Motor neuron (in vitro differentiated cells): ENCODE measurements at places on chromosomes 2 and 18. TPM values are rescaled to one million over a fixed set of nuclear protein-coding genes. Genes with fewer than 3 reads are reported as not detected.

GRCh38 chr18:28723506-28723905, 546.6 kb upstream of the CDH2 start:
- no peak for ATAC-seq

DNA sequence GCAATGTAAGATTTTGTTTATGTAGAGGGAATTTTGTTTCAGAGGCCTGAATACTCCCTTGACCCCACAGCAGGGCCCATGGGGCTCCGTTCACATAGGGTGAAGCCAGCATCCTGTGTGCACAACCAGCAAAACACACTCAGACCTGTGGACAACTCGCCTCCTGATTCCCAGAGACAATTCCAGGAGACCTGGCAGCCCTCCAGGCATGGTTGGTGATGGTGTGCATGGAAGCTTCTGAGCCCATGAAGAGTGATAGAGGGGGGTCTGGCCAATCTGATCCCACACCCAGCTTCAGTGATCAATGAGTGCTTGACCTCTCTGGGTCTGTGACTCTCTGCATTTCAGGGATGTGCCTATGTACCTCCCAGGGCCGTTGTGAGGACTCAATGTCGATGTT, 91.0 kb upstream of the RAB6C start:
- ATAC-seq: no peak

Gene OR6B3
- total RNA-seq: 0.31 TPM in 1 of 2 replicates, not detected in the other

- ATAC-seq: no peak
Observed at GRCh38 chr2:219243291-219243761, 1.9 kb downstream of the GLB1L start.

Gene ACMSD
- total RNA-seq: 0.16 and 0.44 TPM in 2 replicates

GRCh38 chr2:96207774-96208142, 869 bp downstream of the STARD7 start:
- no peak for ATAC-seq

Gene IRS1
- total RNA-seq: 7.1 and 7.2 TPM in 2 replicates

DNA sequence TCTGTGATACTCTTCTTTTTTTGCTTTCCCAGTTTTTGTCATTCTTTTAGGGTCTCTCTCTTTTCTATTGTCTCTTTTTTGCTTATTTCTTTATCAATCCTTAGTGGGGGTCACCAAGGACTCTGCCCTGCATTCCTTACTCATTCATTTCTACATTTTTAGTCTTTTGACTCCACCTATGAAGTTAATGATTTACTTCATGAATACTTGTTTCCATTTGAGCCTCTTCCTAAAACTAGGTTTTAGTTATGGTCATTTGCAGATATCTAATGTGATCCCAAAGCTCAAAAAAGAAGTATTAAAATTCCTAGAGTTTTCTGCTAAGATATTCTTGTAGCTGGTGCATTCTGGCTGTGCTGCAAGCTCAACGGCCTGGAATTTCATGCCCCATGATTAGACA, 149.3 kb upstream of the AQP4 start:
- ATAC-seq: no peak

Gene BZW1
- total RNA-seq: 202 and 210 TPM in 2 replicates

DNA sequence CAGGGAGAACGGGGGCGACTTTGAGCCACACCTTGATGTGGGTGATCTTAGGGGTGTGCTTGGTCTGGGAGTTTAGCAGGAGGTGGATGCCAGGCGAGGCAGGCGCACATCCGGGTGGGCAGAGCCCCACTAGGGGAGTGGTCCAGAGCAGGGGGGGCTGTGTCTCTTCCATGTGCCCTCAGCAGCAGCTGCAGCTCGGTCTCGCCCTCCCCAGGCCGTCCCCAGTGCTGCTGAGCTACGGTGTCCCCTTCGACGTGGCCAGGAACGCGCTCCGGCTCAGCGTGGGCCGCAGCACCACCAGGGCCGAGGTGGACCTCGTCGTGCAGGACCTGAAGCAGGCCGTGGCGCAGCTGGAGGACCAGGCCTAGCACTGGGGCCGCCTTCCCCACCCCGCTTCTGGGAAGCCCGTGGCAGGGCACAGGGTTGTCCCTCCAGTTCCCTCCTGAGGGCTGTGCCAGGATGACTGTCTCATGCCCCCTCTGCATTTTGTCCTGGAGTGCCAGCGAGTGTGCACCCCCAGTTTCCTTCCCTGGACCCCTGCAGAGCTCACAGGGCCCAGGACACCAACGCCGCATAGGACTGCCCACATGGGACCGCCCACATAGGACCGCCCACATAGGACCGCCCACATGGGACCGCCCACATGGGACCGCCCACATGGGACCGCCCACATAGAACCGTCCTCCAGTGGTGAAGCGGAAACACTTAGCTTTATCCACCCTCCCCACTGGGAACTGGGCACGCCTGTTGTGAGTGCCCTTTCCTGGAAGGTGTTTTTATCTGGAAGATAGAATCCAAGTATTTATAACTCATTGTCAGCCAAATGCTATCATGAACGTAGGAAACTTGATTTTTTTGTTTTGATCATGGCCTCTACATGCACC, 1.9 kb upstream of the ESPNL start:
- ATAC-seq: peak; percentile 95

Gene ORMDL1
- 94.4 and 101 TPM in 2 replicates for total RNA-seq

DNA sequence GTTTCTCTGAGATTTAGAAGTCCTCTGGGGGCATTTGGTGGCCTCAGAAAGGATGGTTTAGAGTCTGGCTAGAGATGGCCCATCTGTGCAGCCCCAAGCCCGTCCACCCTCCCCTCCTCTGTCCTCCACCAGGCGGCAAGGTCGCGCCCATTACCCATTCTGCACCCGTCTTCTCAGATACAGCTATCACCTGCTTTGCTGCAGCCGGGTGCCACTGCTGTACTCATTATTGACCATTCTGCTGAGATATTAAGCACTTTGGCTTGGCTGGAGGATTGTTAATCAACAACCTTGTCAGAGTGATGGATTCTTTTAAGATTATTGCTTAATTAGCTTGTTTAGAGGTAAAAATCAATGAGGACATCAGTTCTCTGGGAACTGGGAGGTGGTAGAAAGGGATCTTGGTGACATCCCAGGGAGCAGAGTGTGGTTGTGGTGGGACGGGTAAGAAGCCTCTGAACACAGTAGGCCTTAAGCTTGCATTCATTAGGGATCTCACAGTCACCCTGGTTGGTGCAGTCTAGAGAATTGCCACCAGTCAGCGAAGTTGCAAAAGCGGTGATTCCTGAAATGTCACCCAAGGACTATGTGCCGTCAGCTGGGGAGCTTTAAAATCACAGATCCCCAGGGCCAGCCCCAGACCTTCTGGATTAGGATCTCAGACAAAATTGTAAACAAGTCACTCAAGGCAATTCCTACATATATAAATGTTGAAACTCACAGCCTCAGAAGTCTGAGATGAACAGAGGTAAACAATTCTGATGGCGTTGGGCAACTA, 90.9 kb downstream of the CAPN13 start:
- ATAC-seq: no peak

- ATAC-seq: no peak
Observed at GRCh38 chr2:193141998-193142397, 947.3 kb upstream of the TMEFF2 start.

Gene TTN
- 0.99 and 2.4 TPM in 2 replicates for total RNA-seq

DNA sequence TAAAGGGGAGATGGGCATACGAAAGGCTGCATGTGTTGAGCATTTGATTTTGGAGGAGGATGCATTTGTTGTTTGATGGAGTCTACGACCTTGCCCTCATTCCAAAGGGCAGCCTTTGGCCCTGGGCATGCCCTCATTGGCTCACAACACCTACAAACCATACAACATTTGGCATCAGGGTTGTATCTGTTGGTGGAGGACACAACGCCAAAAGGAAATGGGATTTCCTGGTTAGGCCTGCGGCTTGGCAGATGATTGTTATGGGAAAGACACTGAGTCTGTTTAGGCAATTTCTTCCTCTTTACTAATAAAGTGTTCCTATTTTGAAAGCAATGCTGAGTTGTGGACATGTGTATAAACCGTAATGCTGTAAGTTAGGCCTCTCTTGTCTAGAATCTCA, 246.9 kb downstream of the LDLRAD4 start:
- ATAC-seq: no peak

DNA sequence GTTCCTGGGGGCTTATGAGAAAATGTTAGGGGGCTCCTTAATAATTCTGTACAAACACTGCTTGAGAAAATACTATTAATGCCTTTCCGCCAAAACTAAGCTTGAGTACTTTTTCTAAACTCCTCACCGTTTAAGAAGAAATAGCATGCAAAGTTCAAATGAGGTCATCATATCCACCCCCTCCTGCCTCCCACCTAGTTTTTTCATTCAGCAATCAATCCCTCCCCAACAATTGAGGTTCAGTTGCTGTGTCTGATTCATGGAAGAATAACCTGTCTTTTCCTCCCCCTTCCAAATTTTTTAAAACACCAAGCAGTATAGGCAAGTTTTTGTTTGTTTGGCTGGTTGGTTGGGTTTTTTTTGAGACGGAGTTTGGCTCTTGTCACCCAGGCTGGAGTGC, 24.4 kb upstream of the RMP24 start:
- ATAC-seq: no peak

Gene AQP12B
- 0.25 TPM in 1 of 2 replicates, not detected in the other for total RNA-seq

DNA sequence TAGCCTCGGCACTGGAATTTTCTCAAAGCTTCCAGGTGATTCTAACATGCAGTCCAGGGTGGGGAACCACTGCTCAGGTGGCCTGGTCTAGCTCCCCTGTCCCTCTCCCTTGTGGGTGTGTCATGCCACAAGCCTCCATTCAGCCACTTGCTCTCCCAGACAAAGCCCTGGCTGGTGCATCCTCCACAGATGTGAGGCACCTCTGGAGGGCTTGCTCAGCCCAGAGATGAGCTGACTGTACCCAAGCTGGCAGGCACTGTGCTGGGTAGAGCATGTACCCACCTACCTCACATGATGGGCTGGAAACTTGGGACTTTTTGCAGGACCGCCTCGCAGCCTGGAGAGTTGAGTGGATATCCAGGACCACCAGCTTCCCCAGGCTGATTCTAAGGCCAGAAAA, 88.1 kb downstream of the ZBTB7C start:
- ATAC-seq: no peak

DNA sequence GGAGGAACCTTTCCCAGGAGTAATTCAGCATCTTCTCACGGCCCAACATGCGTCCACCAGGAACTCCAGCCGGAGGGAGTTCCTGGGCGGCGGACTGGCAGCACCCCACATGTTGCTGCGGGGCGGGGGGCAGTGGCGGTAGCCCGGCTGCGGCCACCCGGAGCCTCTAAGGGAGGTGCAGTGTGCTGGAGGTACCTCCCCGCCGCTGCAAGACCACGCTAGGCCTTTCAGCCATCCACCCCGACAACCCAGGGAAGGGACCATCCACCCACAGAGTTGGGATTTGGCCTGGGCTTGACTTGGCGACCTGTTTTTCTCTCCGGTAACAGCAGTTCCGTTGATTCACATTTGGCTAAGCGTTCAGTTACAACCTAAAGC, 625 bp downstream of the LYPD6 start:
- ATAC-seq: peak; percentile 0

Gene IDH1
- total RNA-seq: 654 and 706 TPM in 2 replicates

Gene SCN2A
- 1.0 and 1.1 TPM in 2 replicates for total RNA-seq

DNA sequence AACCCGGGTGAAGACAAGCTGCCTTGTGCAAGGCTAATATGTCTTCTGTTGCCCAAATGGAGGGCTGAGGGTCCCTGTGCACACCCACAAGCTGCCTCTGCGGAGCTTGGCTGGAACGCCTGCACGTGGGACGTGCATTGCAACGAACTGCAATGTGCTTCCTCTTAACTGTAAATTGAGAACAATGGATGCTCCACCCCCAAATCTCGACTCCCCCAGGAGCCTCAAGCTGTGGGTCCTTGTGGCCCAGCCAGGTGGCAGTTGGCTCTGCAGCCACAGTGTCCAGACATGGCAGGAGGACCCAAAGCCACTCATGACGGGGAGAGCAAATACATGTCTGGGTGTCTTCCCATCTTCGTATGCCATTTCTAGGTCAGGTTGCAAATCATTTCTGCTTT, 90.1 kb downstream of the TWIST2 start:
- no peak for ATAC-seq

Gene ZC3H6
- total RNA-seq: 18.1 and 21.5 TPM in 2 replicates

DNA sequence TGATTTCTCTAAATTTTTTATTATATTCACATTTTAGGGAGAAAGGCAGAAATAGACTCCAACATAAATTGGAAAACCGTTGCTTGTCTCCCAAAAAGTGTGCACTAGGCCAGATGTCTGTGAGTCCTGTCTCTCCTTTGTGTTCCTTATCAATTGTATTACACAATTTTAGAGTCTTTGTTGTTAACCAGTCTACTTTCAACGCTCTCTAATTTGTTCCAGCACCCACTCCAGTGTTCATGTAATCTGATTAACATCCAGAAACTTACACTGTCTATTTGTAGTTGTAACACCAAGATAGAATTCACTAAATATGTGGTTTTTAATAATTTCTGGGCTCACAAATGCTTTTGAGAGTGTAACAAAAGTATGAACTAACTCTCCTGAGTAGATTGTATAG, 195.6 kb downstream of the FSIP2 start:
- ATAC-seq: no peak

Gene PKDCC
- total RNA-seq: 22.6 and 25.6 TPM in 2 replicates

- ATAC-seq: peak; percentile 74
Observed at GRCh38 chr18:77207540-77207939, 42.1 kb upstream of the GALR1 start.

DNA sequence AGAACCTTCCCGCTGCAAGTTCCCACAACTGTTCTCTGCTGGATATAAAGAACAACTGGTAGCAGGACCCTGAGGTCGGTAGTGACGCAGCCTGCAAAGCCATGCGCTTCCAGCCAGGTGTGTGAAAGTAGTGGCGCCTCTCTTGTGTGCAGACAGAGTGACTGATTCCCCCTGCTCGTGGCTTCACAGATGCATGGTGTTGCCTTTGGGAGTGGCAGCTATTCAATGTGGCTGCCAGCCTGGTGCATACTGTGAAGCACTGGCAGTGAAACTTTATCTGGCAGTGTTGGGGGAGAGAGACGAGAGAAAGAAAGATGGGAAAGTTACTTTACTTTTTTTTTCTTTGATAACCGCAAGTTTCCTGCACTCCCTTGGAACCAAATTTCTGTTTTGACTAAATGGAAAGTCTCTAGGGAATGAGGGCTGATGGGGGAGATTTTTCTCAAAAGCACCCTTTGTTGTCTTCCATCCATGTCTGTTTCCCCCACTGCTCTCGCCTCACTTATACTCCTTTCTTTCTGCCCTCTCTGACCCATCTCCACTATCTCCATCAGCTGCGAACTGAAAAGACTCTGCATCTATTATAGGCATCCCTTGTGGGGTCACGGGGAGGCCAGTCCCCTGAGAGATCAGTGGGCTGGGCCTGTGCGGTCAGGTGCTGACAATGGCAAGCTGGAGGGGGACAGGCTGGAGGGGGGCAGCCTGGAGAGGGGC, 90.0 kb upstream of the TNP1 start:
- no peak for ATAC-seq
